ENCODE measurements at places on chromosomes 6 and 20.

GRCh38 chr6:57435475-57436160 lies 118.2 kb downstream of the PRIM2 start:
- DNase-seq = no peak

DNA sequence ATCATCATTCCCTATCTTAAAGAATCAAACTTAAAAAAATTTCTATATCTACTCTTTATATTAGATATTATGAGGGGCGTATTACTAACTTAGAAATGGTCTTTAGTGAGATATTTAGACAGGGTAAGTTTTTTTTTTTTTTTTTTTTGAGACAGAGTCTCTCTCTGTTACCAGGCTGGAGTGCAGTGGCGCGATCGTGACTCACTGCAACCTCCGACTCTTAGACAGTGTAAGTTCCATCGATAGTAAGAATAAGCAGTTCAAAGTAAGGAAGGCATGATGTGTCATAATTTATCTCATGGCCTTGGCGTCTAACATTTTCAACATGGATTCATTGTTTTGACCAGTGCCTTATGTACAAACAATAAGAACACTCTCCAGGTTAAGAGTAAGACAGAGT lies 72.4 kb downstream of the MLIP start:
- DNase-seq = no peak

DNA sequence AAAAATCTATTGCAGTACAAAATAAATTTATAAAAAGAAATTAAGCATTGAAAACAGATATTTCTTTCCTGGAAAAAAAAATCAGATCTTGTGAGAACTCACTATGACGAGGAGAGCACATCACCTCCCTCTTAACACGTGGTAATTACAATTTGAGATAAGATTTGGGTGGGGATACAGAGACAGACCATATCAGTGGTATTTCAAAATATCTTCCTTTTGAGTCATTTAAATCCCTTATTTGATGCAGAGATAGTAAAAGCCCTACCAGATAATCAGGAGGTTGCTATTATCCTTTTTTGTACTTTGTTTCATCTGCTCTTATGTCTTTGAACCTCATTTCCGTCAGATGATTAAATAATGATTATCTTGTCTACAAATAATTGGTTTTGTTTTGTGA lies 800.4 kb downstream of the KIF16B start:
- DNase-seq = no peak

DNA sequence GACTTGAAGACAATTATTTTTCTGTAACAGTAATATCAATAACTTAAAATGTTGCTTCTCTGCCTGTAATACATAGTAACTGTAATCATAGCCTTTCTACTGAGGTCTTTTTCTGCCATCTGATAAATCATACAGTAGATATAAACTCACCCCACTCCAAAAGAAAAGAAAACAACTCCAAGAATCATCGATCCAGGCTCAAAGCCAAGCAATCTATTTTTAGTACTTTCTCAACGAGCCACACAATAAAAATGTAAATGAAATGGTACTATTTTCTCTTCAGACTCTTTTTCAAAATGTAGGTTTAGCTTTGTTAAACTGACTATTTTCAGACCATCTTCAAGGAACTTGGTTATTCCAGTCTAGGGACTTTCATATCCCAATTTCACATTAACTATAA lies 493.3 kb downstream of the ADGRB3 start:
- DNase-seq = no peak

- DNase-seq = no peak
Measured at GRCh38 chr20:58048096-58048702, 180.3 kb downstream of the ANKRD60 start.

DNA sequence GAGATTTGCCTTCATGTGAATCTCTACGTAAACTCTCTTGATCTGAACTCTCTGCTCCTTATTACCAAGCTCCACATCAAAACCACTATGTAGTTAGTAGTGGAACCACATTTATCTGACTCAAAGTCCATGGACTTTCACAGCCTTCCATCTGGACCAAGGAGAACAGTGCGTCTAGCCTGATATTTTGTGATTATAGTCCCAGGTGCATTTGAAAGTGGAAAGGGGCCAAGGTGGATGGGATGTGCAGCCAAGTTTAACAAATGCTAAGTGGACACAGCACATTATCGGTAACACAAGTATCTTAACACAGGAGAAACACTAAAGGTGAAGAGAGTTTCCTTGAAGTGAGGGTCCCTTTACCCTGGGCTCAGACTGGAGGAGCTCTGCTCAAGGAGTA lies 281.2 kb upstream of the SGK1 start:
- DNase-seq = no peak

DNA sequence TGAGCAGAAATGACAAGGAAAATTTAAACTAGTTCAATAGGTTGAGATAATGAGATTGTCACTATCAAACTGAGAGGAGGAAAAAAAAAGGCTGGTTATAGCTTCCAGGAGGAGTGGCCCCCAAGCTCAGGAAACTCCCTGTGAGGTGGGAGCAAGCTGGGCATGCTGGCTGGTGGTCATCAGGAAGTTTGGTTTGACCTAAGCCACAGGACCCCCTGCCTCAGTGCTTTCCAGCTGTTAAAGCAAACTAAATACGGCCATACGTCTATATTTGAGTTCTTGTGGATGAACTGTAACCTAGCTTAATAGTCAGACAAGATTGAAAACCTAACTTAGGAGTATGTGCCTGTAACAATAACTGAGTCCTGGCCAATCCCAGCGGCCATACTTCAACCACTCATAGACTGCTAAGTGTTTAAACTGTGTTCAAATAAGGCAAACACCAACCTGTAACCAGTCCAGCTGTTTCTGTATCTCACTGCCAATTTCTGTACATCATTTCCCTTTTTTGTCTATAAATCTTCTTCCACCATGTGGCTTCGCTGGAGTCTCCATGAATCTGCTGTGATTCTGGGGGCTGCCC lies 24.6 kb upstream of the ZBTB24 start:
- no peak for DNase-seq

DNA sequence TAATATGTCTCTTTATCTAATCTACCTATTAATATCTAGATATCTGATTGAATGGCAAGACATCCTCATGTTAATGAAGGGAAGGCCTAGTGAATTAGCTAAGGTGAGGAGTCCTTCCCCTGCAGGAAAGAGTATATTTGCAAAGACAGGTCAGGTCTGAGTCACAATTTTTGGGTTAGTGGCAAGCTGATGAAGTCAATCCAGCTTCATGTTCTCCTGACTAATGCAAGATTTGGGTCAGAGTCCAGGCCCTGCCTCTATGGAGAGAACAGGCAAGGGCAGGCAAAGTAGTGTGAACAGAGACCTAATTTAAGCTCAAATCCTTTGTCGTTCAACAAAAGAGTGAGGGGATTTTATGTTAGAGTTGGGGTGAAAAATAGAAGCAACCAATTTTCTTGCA lies 496.7 kb downstream of the BMP2 start:
- DNase-seq = no peak

DNA sequence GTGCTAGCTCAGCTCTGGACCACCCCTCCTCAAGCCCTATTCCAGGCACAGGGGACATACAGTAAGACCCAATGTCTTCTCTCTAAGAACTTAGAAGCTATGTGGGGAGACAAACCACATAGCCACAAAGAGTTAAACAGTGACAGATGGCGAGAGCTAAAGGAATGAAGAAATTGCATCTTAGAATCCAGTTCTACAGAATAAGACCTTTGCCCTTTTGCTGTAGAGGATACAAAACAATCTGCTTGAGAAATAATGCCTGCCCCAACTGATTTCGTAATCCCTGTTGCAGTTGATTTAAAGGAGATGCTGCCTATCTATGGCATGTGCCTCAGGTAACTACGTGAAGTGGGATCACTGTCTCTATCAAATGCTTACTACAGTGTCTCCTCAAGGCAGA lies 31.2 kb downstream of the TNFRSF21 start:
- no peak for DNase-seq

- no peak for DNase-seq
Measured at GRCh38 chr6:104483225-104483834, 376.4 kb downstream of the HACE1 start.

DNA sequence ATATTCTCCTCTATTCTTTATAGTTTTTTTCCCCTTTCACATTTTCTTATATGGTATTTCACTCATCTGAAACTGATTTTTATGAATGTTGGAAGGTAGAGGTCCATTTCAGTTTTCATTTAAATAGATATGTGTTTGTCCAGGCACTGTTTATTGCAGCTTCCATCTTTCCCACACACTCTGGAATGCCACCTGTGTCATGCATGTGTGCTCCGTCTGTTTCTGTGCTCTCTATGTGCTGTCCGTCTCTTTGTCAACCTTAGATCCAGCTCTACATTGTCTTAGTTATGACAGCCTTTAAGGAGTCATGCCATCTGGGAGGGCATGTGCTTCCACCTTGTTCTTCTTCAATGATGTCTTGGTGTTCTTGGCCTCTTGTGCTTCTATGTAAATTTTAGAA lies 36.4 kb upstream of the RREB1 start:
- no peak for DNase-seq

DNA sequence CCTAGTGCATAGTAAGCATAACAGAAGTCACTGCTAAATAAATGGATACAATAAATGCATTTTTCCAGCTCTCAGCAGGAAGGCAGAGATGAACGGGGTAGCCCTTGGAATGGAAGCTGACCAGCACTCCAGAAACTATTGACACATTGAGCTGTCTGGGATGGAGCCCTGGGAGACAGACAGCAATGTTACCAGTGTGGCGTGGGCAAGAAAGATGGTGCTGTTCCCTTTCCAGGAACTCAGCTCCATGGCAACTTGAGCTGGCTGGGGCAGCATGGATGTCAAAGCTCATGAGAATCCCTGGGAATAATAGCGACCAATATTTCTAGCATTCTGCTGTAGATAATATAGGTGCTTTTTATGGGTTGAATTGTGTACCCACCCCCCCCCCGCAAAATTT lies 104.3 kb upstream of the PTPRT start:
- DNase-seq = no peak

DNA sequence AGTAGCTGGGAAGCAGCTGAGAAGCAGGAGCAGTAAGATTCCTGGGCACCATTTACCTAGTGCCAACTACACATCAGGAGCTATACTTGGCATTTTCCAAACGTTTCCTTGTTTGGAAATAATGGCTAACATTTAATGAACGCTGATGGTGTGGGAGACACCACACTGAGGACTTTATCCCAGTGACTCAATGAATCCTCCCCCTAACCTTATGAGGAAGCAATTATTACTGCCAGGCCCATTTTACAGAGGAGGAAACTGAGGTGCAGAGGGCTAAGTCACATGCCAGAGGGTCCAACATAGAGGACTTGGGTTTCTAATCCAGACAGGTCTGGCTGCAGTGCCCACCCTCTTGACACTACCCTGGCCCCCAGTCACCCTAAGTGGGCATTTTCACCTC lies 6.1 kb downstream of the PTGIS start:
- no peak for DNase-seq

DNA sequence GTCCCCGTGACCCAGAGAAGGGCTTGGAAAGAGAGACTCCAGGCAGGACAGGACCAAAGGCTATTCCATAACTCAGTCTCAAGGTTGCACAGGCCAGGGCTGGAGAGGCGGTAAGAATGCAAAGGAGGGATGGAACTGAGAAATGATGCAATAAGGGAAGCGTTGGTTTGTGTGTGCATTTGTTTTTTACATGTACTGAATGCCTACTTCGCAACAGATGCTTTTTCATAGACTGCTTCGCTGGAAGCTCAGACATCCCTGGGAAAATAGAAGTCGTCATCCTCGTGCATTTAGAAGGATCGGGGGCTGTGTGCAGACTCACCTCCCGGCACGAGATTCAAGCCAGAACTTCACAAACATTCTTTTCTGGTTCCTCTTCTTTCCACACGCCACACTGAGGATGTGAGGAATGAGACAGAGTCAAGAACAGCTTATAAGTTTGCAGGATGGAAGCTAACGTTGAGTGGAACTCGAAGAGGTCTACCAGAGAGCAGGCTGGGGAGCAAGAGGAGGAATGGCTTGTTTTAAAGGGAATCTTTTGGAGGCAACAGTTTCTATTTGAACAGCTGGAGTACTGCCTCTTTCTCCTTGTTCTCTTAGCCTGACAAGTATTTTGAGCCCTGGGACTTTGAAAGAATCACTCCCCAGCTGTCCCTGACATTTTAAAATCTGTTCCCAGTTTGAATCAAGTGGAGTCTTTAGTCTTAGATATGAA lies 19.3 kb upstream of the LY86 start:
- DNase-seq = no peak

DNA sequence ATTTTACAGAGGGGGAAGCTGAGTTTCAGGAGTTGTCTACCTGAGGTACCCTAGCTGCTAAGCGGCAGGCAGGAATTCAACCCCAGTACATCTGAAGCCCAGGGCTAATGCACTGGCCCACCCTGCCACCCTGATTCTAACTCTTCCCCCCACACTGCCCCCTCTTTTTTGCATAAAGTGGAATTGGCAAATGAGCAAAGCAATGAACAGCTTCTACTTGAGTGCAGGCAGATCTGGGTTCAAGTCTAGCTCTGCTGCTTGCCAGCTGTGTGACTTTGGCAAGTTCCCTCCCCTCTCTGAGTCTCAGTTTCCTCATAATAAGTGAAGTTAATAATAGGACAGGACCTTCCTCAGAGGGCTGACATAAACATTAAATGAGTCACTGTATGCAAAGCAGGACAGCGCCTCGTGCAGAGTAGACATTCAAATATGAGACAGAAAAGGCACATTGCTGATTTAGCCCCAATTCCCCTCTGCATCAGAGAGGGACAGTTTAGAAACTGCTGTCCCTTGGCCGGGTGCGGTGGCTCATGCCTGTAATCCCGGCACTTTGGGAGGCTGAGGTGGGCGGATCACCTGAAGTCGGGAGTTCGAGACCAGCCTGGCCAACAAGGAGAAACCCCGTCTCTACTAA lies 4.7 kb downstream of the ADA start:
- DNase-seq = no peak

DNA sequence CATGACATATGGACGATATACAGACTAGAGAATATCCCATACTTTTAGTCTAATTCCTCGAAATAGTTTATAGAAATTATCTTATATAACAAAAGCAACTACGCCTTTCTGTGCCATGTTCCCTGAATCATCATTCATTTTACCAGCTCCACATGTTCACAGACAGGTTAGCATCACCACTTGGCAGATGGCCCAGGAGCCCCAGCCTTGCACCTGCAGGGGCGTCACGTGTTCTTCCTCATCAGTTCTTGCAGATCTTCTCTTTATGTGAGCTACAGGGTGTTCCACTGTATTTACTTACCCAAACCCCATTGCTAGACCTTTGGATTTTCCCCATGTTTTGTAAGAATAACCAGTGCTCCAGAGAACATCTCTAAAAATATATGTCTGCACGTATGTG lies 12.6 kb upstream of the BNIP5 start:
- DNase-seq = no peak

Measured in stimulated activated CD4-positive, alpha-beta T cell treated with anti-CD3 and anti-CD28 coated beads, Interleukin-1b, Interleukin-23, amount 100 ng/mL, for 4 hours (primary cell).